ENCODE measurements at places on chromosomes 2 and 18.

DNA sequence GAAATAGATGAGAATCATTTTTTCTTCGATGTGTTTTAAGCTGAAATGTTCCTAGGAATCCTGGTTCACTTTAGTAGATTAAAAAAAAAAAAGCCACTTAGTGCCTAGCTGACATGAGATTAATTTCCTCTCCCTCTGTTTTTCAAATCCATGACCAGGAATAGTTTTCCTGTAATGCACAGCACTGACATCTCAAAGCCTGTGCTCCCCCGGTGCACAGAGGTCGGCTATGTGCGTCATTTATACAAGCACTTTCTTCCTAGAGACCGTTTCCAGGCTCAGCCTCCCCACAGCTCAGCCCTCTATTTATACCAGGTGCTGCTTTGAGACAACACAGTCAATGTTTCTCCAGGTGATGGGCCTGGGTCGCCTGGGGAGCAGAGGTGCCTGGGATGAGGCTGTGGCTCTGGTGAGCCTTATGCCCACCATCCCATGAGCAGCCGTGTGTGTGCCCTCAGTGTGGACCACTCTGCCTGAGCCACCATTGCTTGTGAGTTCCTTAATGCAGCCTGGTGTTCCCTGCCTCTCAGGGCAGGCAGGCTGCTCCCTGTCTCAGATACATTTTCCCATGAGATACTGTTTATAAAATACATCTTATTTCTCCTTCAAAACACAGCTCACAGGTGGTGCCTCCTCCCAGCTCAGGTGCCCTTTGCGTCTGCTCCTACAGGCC is 515.7 kb upstream of the HS6ST1 start:
- H3K4me3 ChIP-seq: no peak overlapping the region
- DNase-seq: no peak
- no peak overlapping the region for H3K27ac ChIP-seq
- peaks cover 3% of the 10 kb centered on the region for H3K4me1 ChIP-seq
- no peaks in the 10 kb centered on the region for H3K27me3 ChIP-seq

GRCh38 chr2:134372611-134373131 is 118.8 kb downstream of the MGAT5 start:
- H3K27ac ChIP-seq: no peak overlapping the region
- peaks cover 17% of the 10 kb centered on the region for H3K36me3 ChIP-seq
- H3K4me3 ChIP-seq: no peak overlapping the region
- no peaks in the 10 kb centered on the region for H3K27me3 ChIP-seq
- no peak for DNase-seq

GRCh38 chr2:241014224-241014623 is 15.8 kb downstream of the SNED1 start:
- DNase-seq: no peak
- no peak overlapping the region for H3K27ac ChIP-seq
- H3K27me3 ChIP-seq: no peaks in the 10 kb centered on the region

GRCh38 chr2:213232649-213233437 is 51.4 kb upstream of the SPAG16 start:
- peak; percentile 48 for DNase-seq
- H3K27ac ChIP-seq: peak overlapping the region; percentile 91
- peaks cover 6% of the 10 kb centered on the region for H3K4me1 ChIP-seq
- no peaks in the 10 kb centered on the region for H3K36me3 ChIP-seq
- H3K4me3 ChIP-seq: no peak overlapping the region

DNA sequence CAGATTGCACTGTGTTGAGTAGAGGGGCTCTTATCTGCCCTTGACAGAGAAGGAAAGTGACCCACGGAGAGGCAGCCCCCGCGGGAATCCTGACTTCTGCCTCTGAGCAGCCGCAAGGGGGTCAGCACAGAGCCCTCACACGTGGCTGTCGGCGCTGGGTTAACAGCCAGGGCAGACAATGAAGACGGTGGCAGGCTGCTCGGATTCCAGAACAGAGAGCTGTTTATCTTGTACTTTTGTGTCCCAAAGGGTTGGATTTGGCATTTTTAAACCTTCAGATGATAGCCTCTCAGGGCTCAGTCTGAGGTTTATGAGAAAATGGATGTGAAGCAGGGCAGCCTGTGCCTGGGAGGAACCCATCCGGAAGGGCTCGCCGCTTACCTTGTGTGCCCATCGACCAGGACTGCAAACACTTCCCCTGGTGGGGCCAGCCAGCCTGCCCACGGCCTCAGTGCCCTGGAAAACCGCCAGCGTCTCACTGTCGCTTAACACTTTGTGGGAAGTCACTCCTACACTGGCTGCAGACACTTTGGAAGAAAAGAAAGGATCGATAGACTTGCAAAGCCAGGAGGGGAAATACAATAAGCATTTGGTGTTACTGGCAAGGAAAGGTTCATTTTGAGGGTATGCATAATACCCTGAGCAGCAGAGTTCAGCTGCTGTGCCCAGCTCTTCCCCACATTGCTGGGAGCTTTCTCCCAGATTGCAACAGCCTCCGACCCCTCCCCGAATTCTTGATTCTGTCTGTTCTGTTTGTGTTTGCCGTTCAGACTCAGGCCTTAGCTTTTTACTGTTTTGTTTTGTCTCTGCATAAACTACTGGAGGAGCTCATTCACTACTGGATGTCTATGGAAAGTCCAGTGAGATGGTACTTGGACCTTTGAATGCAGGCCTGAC is 325.3 kb upstream of the MYT1L start:
- H3K27me3 ChIP-seq: no peaks in the 10 kb centered on the region
- H3K27ac ChIP-seq: no peak overlapping the region
- no peak for DNase-seq
- H3K4me3 ChIP-seq: no peak overlapping the region
- peaks cover 2% of the 10 kb centered on the region for H3K4me1 ChIP-seq

- no peak for DNase-seq
- no peak within 1 kb of the TSS for H3K27ac ChIP-seq
- H3K36me3 ChIP-seq: no peaks in the 10 kb centered on the region
- H3K4me3 ChIP-seq: peak within 1 kb of the TSS; percentile 67
These were observed at the start of gene RAMP1 for GRCh38 chr2:237859533-237860272. Gene RAMP1, plus strand, starts transcription at chr2:237859623. Its CDS starts 53 bp downstream, at chr2:237859676.

DNA sequence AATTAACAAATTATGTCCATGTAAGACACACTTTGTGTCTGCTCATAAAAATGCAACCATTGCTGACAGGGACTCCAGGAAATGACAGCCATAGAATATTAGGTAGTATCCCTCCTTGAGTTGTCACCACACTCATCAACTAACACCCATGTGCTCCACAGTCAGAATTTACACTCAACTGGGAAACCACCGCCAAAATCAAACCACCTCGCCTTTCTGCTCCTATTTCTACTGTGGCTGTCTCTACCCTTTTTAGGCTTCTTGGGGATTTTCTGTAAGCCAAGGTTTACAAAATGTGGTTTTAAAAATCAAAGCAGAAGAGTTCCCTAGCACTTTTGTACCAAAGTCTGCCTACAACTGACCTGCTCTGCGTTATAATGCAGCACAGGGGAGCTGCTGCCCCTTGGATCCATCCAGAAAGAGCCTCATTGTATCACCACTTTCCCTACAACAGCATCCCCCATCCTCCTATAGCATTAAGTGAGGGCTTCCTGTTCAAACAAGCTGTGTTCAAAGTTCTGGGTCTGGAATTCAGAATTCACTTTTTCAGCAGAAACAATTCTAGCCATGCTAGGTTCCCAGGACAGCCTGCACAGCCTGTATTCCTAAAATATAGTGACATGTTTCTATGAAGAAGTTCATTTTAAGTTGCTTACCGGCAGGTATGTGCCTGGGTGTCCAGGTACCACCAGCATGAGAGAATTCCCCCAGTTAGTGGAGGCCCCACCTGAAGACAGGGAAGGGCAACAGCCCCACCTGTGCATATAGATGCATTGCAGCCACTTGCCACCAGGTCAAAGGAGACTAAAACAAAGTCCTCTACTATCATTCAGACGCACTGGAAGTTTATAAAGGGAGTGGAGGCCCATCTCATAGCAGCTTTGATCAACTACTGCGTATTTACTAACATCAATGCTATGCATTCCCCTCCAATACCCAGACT is 104.3 kb downstream of the MYO5B start:
- H3K36me3 ChIP-seq: no peaks in the 10 kb centered on the region
- no peak overlapping the region for H3K27ac ChIP-seq
- no peak overlapping the region for H3K4me3 ChIP-seq
- H3K4me1 ChIP-seq: peaks cover 7% of the 10 kb centered on the region

DNA sequence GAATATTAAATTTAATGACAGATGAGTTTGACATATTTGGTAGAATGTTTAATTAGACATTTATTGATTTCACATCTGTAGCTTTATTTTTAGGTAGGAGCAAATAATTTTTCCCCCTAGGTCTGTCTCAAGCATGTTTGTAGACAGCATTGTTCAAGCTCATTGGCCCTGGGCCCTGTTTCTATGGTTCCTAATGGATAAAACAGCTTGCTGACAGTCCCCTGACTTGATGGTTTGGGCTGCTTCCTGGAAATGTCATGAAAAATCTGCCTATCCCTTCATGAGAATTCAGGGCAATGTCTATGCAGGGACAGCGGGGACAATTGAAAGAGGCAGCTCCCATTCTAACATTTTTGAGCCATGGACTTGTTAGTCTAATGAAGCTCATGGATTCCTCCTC is 14.6 kb upstream of the MEP1B start:
- no peak overlapping the region for H3K4me3 ChIP-seq
- H3K27me3 ChIP-seq: no peaks in the 10 kb centered on the region
- no peaks in the 10 kb centered on the region for H3K36me3 ChIP-seq
- DNase-seq: no peak
- peaks cover 5% of the 10 kb centered on the region for H3K4me1 ChIP-seq

DNA sequence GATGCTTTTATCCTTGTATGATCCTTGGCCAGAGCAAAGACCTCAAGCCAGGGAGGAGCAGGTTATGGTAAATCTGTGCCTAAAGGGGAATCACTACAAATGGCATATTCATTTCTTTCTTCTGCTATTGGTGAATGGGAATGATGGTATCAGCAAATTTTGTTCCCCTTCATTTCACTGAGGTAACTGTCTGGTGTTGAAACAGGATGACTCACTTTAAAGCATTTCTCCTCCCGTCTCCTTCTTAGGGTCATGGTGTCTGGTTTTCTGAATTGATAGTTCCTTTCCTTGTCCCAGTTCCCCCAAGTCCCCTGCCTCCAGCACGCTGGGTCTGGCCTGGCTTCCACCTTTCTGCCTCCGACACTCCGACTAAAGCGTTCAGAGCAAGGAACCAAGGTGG is 109.2 kb downstream of the MREG start:
- no peak for DNase-seq
- no peaks in the 10 kb centered on the region for H3K27me3 ChIP-seq
- H3K36me3 ChIP-seq: no peaks in the 10 kb centered on the region
- H3K4me3 ChIP-seq: no peak overlapping the region
- H3K4me1 ChIP-seq: no peaks in the 10 kb centered on the region

DNA sequence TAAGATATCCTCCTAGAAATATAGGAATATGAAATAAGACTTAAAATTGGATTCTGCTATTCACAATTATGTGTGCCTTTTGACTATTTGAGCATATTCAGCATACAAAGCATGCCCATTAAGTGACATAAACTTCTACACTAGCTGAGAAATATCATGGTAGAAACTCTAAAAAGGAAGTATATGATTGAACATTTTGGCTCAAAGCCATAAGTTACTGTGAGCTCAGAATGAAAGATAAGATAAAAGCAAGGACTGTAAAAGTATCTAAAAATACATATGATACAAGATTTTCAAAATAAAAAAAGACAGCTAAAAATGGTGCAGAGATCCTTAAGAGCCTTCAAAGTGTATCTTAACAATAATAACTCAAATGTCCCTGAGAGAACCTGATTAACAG is 340.5 kb upstream of the SLC39A10 start:
- H3K27me3 ChIP-seq: no peaks in the 10 kb centered on the region
- no peak overlapping the region for H3K27ac ChIP-seq
- H3K4me3 ChIP-seq: no peak overlapping the region
- no peaks in the 10 kb centered on the region for H3K4me1 ChIP-seq

- H3K36me3 ChIP-seq: peaks cover 6% of the 10 kb centered on the region
- no peak overlapping the region for H3K4me3 ChIP-seq
- peaks cover 7% of the 10 kb centered on the region for H3K4me1 ChIP-seq
- no peak overlapping the region for H3K27ac ChIP-seq
- DNase-seq: no peak
These were observed 35.3 kb downstream of the TCF4 start for GRCh38 chr18:55552526-55553189.

DNA sequence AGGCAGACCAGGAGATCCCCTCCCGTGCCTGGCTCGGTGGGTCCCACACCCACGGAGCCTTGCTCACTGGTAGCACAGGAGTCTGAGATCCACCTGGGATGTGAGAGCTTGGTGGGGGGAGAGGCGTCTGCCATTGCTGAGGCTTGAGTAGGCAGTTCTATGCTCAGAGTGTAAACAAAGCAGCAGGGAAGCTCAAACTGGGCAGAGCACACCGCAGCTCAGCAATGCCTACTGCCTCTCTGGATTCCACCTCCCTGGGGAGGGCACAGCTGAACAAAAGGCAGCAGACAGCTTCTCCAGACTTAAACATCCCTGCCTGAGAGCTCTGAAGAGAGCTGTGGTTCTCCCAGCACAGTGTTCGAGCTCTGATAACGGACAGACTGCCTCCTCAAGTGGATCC is 85.1 kb downstream of the UGP2 start:
- no peak overlapping the region for H3K4me3 ChIP-seq
- peaks cover 32% of the 10 kb centered on the region for H3K36me3 ChIP-seq
- peak; percentile 2 for DNase-seq
- H3K27ac ChIP-seq: no peak overlapping the region

GRCh38 chr2:44974064-44974715 is 32.7 kb downstream of the SIX3 start:
- DNase-seq: peak; percentile 75
- H3K36me3 ChIP-seq: peaks cover 3% of the 10 kb centered on the region
- no peak overlapping the region for H3K27ac ChIP-seq
- no peaks in the 10 kb centered on the region for H3K27me3 ChIP-seq
- H3K4me1 ChIP-seq: no peaks in the 10 kb centered on the region

DNA sequence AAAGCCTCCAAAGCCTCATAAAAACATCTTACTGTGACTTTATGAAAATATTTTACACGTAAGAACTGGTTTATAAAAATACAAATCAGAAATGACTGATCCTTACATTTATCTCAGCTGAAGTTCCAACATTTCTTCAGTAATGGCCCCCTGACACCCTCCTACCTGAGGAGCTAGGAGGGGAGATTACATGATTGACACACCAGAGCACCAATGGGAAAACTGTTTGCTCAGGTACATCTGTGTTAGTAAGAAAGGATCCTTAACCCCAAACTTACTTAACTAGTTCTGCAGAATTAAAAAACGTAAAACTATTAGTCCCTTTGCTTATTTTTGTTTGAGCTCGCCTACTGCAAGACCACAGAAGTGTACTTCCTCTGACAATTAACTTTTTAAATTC is 27.0 kb downstream of the ENOSF1 start:
- peaks cover 8% of the 10 kb centered on the region for H3K27me3 ChIP-seq
- H3K36me3 ChIP-seq: peaks cover 2% of the 10 kb centered on the region
- peaks cover 9% of the 10 kb centered on the region for H3K4me1 ChIP-seq
- H3K4me3 ChIP-seq: no peak overlapping the region
- no peak for DNase-seq
- H3K27ac ChIP-seq: no peak overlapping the region

DNA sequence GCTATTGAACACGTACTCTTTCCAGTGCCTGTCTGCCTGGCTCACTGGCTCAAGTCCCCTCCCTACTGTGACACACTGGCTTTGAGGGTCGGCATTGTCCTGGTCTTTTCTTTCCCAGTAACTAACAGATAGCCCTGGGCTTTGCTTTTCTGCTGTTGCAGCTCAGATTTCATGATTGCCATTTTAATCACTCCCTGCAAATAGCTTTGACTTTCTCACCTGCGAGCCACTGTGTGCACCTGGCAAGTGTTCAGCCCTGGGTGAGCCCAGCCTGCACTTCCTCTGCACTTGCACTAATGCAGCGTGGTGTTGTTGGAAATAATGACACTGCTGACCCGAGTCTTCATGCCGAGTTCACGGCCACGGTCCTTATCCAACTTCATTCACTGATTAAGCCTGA is 52.9 kb downstream of the DCDC2C start:
- H3K36me3 ChIP-seq: no peaks in the 10 kb centered on the region
- H3K27me3 ChIP-seq: no peaks in the 10 kb centered on the region
- H3K4me1 ChIP-seq: no peaks in the 10 kb centered on the region
- no peak overlapping the region for H3K4me3 ChIP-seq
- H3K27ac ChIP-seq: no peak overlapping the region
- DNase-seq: no peak

Measured in neuronal stem cell (in vitro differentiated cells).